ENCODE measurements at places on chromosomes 4 and X. TPM values are rescaled to one million over a fixed set of nuclear protein-coding genes. Genes with fewer than 3 reads are reported as not detected.

MAGEB16 gene
- total RNA-seq: not detected

GLRA2 gene
- total RNA-seq: not detected

EGFL6 gene
- total RNA-seq: not detected

DAPP1 gene
- 60.6 TPM for total RNA-seq

CXCR3 gene
- not detected for total RNA-seq

UGT2B15 gene
- not detected for total RNA-seq

Data from foreskin keratinocyte (primary cell).